ENCODE measurements at places on chromosomes 5 and 9.
A peak's percentile ranks its signal among the peaks of the same experiment; 100 is the strongest.

DNA sequence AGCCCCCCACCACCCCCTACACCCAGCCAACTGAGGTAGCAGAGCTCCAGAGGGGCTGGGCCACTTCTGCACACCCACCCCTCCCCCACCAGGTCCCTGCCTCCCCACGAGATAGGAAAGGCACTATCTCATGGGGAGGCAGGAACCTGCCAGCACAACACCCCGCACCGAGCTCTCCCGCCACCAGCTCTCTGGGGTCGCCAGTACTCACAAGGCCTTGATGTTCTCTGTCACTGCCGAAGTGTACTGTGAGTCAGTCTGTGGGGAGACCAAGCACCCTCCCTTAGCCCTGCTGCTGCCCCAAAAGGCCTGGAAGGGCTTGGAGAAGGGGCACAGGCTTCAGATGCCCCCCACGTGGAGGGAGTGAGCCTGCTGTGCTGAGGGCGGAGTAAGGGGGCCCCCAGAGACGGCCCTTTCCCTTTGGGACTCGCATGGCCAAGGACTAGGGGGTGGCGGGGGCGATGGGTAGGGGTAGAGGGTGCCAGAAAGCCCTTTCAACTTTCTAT is 5.9 kb downstream of the MGAT4B start:
- DNase-seq, result no peak

GRCh38 chr5:160485364-160485969 is 63.8 kb downstream of the PTTG1 start:
- no peak for DNase-seq

DNA sequence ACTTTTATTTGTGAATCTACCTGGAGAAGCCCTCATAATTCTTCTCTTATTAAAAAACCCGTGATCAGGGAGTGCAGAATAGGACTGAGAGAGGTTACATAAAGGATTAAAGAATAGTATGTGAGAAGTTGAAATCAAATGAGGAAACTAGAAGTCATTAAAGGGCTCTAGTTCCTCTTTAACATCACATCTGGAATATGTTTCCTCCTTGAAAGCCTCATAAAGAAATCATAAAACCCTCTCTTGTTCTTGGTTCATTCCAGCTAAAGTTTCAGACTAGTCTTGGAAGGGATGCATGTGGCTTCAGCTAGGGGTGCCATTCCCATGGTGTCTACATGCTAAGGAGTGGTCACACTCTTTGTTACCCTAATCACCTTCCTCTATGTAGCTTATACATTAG is 5.7 kb upstream of the C5orf46 start:
- DNase-seq, result no peak

GRCh38 chr5:14148890-14149671 is 5.9 kb downstream of the TRIO start:
- DNase-seq, result no peak

DNA sequence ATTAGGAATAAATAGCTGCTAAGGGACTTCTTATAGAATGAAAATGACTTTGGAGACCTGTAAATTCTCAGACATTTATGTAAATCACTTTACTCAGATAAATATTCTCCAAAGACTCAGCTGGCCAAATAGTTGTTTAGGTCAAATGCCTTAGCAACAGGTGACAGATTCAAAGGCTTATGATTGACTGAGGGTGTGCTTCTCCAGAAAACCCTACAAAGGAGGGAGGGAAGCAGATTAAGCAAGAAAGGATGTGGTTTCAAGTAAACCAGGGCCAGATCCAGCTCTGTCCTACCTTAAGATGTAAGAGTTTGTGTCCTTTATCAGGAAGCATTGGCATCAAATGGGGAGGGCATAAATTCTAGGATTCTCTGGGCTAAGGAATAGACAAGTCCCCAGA is 433.0 kb downstream of the TLE1 start:
- DNase-seq, result no peak

GRCh38 chr5:178323961-178324360 is 91.4 kb upstream of the PHYKPL start:
- DNase-seq, result no peak

- DNase-seq, result no peak
Measured at GRCh38 chr5:117463881-117464570, 889.4 kb upstream of the SEMA6A start.

DNA sequence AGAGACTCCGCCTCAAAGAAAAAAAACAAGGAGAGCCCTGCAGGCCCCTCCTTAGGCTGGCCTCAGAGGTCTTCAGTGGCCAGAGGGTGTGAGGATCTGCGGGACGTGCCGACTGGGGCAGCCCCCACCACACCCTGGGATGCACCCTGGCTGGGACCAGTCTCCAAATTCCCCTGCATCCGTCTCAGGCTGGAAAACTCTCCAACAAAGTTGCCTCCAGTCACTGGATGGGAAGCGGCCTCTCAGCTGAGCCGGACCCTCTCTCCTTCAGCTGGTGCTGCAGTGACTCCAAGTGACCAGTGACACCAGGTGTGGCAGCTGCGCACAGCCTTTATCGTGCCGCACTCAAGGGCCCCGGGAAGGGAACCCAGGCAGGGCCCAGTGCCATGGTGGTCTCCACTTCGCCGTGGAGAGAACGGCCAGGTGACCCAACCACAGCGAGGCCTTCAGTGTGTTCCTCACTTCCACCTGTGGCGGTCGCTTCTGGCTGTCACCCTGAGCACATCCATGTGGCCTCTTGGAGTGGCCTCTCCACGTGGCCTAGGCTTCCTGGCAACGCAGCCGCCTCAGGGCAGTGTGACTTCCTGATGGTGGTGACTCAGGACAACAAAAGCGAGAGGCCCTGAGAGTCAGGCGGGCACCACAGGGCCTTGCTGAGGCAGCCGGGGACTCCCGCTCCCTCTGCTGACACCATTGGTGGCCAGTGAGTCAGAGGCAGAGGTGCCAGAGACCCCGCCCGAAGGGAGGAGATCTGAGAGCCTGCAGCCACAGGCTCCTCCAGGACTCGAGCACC is 19.3 kb upstream of the CAMSAP1 start:
- peak; percentile 72 for DNase-seq

DNA sequence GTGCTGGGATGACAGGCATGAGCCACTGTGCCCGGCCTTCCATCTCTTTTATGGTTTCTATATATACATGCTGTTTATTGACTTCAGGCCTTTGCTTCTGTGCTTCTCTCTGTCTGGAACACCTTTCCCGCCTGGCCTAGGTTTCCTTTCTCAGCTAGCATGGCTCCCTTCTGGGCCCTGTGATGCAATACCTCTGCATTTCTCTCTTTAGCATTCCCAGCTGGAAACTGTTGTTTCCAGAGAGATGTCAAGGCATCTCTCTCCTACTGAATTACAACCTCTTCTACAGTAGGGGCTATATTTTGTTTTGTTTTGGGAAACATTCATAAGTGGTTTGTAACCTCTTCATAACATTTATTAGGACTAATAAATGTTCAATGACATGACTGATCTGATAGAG is 57.1 kb downstream of the RPS23 start:
- DNase-seq, result no peak
